ENCODE measurements at places on chromosomes 6 and 20.

DNA sequence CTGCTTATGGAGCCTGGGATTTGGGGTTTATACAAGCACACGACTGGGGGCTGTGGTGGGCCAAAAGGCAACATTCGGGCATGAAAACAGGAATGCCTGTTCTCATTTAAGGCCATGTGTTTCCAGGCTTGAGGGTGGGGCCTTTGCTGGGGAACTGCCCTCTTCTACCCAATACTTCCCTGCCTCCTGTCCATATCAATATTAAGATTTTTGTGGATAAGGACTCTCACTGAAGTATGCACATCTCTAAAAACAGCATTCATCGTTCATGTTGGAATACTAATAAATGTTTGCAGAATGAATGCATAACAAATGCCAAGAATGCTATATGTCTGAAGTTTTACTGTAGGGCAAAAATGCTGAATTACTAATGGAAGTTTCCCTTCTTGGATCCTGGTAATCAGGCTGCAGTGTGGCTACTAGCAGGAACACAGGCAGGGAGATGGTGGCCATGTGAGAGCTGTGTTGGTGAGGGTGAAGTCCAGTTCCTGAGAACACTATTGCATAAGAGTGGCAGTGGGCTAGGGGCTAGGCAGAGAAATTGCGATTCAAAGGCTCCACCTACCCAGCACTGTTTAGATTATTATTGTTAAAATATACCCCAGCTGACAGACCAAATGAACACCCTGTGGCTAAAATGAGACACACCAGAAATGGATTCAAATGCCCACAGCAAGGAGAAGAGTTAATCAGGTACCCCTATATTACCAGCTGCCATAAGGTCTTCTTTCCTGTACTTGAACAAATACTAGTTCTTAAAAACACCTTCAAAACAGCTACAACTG, 644.3 kb downstream of the EPM2A start:
- DNase-seq = no peak

GRCh38 chr6:13762611-13763441, 51.2 kb upstream of the RANBP9 start:
- no peak for DNase-seq

DNA sequence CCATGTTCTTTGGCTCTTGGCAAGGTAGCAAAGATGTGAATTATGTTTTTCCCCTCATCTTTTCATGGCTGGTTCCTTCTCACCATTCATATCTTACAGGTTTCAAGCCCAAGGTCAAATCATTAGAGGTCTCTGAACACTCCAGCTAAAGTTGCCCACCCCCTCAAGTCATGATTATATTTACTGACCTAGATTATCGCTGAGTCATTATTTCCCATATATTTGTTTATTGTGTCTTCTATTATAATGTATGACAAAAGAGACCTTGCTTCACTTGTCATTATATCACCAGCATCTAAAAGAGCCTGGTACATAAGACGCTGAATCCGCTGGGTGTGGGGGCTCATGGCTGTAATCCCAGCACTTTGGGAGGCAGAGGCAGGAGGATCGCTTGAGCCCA, 12.4 kb downstream of the DSN1 start:
- DNase-seq = no peak

DNA sequence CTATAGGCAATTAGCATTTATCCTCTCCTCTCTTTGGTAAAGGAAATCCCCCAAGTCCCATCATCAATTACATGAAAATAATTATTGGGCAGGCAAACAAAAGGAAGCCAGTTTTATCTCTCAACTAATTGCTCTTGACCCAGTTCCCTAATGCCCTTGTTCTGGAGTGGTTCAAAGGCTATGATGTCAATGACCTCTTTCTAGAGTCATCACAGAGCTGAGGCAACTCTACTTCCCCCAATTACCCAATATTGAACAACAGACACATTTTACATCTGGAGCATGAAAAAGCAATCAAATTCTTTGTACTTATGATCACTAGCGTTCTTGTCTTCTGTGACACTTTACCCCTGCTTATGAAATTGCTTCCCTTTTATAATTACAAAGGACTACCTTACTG, 43.5 kb downstream of the NT5E start:
- DNase-seq = no peak

GRCh38 chr6:21691685-21692346, 98.3 kb downstream of the SOX4 start:
- DNase-seq = no peak

DNA sequence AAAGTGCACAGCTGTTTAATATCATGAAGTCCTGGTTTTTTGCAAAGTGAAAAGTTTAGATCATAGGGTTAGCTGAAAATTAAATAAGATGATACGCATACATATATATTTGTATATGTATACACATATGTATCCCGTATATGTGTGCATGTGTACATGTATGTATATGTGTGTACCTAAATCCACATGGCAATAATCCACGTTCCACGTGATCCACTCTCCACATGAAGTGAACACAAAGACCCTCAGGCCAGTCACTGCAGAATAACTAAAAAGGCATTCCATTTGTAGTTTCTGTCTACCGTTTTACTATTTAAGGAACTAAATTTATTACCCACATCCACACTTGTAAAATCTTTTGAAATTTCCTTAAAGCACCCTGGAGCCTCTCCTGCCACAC, 294.9 kb downstream of the FOXA2 start:
- DNase-seq = no peak

GRCh38 chr20:63533871-63534393, 3.2 kb downstream of the PTK6 start:
- no peak for DNase-seq

GRCh38 chr6:126696921-126697693, 357.2 kb downstream of the CENPW start:
- DNase-seq = no peak

DNA sequence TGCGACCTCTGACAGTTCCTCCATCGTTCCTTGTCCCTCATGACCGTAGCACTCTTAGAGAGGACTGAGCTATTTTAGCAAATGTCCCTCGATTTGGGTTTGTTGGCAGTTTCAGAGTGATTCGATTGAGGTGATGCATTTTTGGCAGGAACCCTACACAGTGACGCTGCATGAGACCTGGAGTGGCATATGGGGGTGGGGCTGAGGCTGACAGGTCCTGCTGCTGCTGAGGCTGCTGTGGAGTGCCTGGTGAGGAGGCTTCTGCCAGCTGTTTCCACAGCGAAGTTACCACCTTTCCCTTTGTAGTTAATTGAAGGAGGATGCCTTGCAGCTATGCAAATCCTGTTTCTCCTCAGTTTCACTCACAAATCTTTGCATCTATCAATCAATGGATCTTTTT, 19.8 kb downstream of the PXDC1 start:
- DNase-seq = no peak

Measured in NCI-H345 (cell line).